ENCODE measurements at places on chromosomes 2 and 18. TPM values are rescaled to one million over a fixed set of nuclear protein-coding genes. Genes with fewer than 3 reads are reported as not detected.

- no peak for DNase-seq
Observed at GRCh38 chr2:174902506-174903263, 102.5 kb downstream of the CHN1 start.

DNA sequence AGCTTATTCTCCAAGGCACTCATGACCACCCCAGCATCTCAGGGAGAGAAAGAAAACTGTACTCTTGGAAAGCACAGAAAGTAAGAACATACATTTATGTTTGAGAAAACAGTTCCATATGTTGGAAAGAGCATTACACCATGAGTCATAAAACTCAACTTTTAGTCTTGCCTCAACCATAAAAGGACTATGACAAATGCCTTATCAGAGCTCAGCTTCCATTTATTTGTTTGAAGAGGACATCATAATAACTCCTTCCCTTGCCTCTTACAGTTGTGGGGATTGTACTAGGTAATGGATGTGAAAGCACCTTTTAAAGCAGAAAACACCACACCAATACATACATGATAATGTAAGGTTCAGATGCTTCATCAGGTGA is 370.8 kb downstream of the LNPK start:
- DNase-seq: no peak

GRCh38 chr2:62425684-62426083 is 80.3 kb downstream of the TMEM17 start:
- DNase-seq: no peak

DNA sequence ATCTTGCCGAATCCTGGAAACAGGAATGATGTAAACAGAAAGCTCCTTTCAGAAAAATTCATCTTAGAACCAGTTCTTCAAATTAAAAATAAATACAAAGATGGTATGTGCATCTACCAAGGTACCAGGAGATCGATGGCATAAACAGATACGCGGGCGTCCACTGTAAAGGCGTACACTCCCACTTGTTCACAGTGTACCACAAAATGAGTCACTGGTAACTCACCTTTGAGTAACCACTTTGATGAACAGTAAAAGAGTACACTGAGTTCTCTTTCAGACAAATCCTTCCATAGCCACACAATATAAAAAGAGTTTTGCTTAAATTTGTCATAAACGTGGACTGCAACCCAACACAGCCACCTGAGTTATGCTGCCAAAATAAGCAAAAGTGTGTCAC is 128.3 kb downstream of the DNER start:
- no peak for DNase-seq

DNA sequence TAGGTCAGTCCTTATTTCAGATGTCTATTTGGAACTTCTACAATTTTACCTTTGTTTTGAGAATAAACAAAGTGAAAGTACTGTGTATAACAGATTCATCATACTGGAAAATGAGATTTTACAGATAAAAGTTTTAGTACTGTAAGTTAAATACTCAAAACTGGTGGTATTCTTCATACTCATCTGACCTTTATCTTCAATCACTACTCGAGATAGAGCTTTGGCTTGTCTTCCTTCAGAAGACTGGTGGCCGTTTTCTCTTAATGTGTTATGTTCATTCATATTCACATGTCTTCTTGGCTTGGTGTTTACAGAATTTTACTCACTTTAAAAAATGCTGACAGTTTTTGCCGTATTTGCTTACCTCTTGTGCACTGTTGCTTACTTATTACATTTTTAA is 2.1 kb downstream of the SPOPL start:
- no peak for DNase-seq

DNA sequence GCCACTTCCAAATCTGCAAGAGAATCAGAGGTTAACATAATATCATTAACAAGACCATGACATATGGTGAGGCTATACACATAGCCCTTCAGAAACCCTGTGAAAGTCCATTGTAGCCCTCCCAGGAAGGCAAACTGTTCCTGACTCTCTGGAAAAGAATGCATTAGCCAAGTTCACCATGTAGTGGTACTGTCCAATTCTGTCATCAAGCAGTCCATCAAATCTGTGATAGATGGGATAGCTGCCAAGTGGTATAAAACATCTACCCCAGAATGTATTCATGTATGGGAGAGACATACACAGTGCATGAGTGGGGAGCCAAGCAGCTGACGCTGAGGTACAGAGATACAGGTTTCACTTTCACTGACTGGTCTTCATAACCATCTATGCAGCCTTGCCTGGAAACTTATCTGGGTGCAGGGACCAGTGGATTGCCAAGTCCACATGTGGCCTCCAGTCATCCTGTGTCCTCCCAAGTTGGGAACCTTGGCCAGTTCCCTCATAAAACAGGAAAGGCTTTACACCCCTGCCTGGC is 281.1 kb downstream of the MBD2 start:
- no peak for DNase-seq

GRCh38 chr2:60468382-60469085 is 84.9 kb downstream of the BCL11A start:
- DNase-seq: no peak

- DNase-seq: no peak
Observed at GRCh38 chr2:165440367-165440766, 29.1 kb upstream of the CSRNP3 start.

GRCh38 chr2:172460780-172461201 is 33.4 kb downstream of the ITGA6 start:
- DNase-seq: no peak

- no peak for DNase-seq
Observed at GRCh38 chr18:2102022-2102421, 469.3 kb downstream of the METTL4 start.

DNA sequence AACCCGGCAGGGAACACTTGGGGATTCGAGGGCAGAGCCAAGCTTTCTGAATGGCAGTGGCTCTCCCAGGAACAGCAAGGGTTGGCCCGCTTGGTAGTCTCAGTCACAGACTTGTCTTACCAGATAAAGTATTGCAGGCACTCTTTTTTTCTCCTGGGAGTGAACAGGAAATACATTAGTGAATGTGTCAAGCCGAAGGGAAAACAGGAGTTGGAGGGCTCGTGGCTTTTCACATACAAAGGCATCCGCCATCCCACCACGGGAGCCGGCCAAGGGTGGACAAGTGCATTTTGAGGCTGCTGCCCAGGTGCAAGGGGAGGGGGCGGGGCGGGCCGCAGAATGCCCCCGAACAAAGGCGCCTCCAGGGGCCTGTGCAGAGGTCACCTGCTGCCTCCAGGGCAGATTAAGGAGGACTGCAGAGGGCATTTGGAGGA is 163.3 kb upstream of the SIX3 start:
- peak; percentile 45 for DNase-seq

DNA sequence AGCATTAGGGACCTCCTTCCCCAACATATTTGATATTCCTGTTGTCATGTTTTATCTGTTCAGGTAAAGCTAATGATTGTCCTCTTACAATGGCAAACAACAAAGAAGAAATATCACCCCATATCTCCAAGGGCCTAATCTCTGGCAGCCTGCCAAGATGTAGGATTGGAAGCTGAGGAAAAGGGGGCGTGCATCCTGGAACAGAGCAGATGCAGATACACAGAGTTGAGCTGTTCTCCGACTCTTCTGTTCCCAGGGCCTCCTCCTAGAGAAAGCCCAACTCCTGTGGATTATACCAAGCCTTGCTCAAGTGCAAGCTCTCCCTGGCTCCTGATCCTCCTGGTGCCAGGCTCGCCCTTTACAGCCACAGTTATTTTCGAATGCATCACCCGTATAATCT is 35.2 kb upstream of the CD207 start:
- no peak for DNase-seq

DNA sequence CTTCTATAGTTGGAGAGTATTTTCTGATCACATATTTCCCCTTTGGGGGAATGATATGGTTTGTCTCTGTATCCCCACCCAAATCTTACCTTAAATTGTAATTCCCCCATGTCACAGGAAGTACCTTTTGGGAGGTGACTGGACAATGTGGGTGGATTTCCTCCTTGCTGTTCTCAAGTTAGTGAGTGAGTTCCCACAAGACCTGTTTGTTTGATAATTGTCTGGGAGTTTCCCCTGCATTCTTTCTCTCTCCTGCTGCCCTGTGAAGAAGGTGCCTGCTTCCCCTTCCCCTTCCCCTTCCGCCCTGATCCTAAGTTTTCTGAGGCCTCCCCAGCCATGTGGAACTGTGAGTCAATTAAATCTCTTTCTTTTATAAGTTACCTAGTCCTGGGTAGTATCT is 222.7 kb upstream of the SLC39A10 start:
- DNase-seq: no peak

DNA sequence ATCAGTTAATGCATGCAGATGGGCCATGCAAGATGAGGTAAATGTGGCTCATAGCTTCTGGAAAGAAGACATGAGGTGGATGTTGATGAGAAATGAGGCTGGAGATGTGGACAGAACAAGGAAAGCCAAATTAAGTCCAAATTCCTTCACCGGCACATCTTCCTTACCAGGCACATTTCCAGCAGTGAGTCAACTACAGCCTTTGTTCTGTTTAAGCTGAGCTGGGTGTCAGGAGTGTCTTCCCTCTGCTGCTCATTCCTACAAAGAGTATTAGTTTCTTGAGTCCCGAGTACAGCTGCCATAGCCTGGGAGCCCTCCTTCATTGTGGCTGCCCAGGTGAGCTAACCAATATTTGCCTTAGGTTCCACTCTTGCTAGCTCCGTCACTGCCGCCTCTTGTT is 945.0 kb downstream of the SLC4A3 start:
- no peak for DNase-seq

The GALR1 gene
- 0.49 TPM for total RNA-seq

The TUBB8B gene
- total RNA-seq: not detected

The THSD7B gene
- total RNA-seq: 182 TPM
